ENCODE measurements at places on chromosomes 16 and 17.

DNA sequence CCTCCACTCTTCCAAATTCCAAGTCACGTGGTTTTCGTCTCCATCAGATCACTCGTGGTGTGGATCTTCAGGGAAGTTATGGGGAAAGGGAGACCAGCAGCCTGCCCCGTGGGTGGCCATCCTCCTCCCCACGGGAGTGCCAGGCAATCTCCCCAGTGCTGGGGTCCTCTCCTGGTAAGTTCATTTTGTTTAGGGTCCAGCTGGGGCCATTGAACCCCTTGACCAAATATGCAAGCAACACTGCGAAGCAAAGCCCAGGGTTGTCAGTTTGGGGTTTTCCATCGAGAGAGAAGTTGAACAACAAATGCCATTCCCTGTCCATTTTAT lies 4.1 kb upstream of the LCMT1 start:
- no peak for DNase-seq

GRCh38 chr16:31268033-31268365 lies 8.2 kb downstream of the ITGAM start:
- DNase-seq = no peak

- no peak for DNase-seq
These were observed 390.6 kb upstream of the ERCC4 start for GRCh38 chr16:13529193-13529982.

- DNase-seq = no peak
These were observed 59.1 kb downstream of the HS3ST3A1 start for GRCh38 chr17:13542636-13543035.

DNA sequence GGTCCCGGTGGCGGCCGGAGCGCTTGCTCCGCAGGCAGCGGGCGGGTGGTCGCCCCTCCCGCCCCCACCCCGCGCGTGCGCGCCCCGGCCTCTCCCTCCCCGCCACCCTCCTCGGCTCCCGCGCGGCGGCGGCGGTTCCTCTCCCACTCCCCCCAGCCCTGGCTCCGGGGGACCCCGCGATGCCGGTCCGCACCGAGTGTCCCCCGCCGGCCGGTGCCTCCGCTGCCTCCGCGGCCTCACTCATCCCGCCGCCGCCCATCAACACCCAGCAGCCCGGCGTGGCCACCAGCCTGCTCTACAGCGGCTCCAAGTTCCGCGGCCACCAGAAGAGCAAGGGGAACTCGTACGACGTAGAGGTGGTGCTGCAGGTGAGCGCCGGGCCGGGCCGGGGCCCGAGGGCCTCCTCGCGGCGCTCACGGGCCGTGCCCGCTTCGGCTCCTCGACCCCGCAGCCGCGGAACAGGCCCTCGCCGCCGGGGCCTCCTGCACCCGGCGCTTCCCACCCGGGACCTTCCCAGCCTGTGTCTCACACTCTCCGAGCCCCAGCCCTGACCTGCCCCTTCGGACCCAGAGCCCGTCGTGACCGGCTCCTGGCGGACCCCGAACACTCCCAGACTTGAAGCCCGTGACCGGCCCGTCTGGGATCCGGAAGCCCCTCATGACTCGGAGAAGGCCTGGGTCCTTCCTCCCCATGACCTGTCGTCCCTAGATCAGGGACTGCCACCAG lies 490 bp downstream of the GID4 start:
- DNase-seq = no peak

GRCh38 chr17:79217473-79218135 lies 143.0 kb downstream of the ENGASE start:
- DNase-seq = no peak

DNA sequence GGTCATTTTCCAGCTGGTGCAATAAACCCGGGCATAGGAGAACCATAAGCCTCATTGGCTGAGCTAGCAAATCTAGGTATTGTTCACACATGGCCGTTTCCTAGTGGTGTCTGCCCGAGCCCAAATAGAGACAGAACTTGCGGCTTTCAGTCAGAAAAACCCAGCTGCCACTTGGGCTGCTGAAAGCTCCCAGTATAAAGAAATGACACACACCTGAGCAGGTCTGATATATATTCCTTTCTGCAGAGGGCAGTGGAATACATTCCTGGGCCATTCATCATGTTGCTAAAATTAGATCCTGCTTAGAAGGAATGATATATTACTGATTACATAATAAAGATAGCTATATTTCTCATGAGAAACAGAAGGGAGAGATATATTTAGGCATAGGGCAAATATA lies 83.9 kb upstream of the IRX5 start:
- no peak for DNase-seq

GRCh38 chr16:839643-840408 lies 39.3 kb upstream of the GNG13 start:
- DNase-seq = no peak

Data from retinal pigment epithelial cell (primary cell).